ENCODE measurements at places on chromosomes 2 and 18.

GRCh38 chr2:19256121-19256601, 102.3 kb downstream of the OSR1 start:
- DNase-seq: no peak

GRCh38 chr2:233211548-233211895, 40.0 kb upstream of the ATG16L1 start:
- DNase-seq: no peak

GRCh38 chr2:105754011-105754410, 9.3 kb downstream of the NCK2 start:
- peak; percentile 36 for DNase-seq

DNA sequence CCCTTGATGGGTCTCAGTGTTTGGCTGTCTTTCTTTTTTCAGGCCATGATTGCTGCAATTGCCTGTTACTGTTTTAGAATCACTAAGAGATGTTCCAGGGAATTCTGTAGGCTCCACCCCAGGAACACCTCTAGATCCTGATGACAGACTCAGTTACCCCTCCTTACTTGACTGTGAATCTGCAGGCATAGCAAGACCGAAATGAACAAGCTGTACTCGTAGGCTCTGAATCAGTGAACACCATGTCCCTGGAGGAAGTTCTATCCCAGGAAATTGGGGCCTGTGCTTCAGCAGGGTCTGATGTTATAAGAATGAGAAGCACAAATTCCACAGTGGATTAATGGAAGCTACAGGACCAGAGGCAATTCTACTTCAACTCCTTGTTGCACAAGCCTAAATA, 148.6 kb downstream of the COPS8 start:
- no peak for DNase-seq

DNA sequence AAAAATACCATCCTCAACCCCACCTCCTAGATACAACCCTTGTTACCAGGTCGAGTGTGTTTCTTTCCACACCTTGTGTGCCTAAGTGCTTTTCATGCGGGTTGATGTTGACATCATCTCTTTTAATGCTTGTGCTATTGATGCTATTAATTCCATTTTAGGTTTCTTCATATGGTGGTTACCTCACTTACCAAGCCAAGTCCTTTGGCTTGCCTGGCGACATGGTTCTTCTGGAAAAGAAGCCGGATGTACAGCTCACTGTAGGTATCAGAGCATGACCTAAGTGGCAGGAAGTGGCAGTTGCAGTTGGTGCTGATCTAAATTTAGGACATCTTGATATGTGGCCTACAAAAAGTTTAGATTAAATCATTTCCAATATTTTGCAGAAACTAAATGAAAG, 149.9 kb upstream of the TTC39C start:
- peak; percentile 31 for DNase-seq

DNA sequence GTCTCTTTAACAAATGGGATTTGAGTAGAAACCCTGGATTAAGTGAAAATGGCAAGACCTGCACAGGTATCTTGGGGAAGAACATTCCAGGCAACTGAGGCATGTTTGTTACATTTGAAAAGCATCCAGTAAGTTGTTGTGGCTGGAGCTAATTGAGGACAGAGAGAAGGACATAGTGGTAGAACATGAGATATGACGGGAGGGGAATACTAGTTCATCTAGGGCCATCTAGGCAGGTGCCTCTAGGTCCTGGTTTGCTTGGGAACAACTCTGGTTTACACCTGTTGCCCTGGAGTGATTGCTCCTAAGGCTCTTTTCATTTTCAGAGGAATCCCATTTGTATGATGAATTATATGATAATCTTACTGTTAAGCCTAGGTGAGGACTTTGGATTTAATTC, 19.7 kb upstream of the CCDC141 start:
- no peak for DNase-seq

- no peak for DNase-seq
Measured at GRCh38 chr2:117933884-117934354, 80.0 kb downstream of the CCDC93 start.

DNA sequence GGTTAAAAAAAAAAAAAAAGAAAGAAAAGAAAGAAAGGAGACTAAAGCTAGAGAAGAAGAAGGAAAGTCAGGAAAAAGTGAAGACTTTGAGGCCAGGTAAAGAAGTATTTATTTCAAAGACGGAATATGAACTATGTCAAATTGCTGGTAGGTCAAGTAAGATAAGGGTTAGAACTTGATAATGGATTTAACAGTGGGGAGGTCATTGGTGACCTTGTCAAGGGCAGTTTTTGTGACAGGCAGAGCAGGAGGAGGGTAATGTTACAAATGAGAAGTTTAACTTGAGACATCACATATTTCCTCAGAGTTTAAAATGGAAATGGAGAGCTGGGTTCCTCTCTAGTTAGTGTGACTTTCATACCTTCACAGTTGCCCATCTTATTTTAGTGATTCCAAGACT, 9.5 kb downstream of the WDR7 start:
- no peak for DNase-seq

- DNase-seq: no peak
Measured at GRCh38 chr2:46510598-46511177, 31.3 kb downstream of the TMEM247 start.

- DNase-seq: no peak
Measured at GRCh38 chr18:47968006-47968676, 37.7 kb upstream of the SMAD2 start.

- DNase-seq: no peak
Measured at GRCh38 chr18:42906761-42907160, 208.7 kb downstream of the RIT2 start.

DNA sequence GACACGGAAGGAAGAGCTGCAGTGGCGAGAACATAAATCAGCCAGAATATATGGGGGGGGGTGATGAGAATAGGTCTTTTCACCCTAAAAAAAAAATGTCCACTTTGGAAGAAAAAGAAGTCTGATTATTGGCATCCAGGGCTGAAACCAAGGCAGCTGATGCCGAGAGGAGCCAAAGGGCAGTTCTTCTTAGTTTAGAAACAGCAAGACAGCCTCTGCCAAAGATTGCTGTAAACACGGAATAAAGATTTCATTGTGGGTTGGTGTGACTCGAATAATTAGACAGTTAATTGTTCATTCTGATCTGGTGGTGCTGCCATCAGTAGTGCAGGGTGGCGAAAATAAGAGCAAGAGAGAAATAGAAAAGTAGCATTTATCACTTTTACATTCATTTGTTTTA, 3.5 kb downstream of the CDH20 start:
- DNase-seq: no peak

DNA sequence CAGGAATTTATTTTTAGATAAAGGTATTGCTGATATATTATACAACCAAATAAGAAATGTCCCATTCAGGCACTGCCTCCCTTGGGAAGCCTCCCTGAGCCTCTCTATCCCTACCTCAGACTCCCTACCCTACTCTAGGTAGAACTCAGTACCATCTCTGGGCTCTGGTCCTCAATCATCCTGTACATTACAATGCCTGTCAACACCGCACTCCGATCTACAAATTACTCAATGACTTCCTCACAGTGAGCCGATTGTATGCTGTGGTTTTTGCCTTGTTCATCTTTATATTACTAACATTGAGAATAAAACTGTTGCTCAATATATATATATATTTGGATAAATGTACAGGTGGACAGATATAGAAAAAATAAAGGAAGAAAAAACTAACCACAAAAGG, 207.5 kb downstream of the STK39 start:
- DNase-seq: no peak

- DNase-seq: no peak
Measured at GRCh38 chr18:33440060-33441043, at the start of gene CCDC178. TSS of gene CCDC178 (minus strand) at chr18:33440721. CDS start at chr18:33412088, 28,633 bp downstream.

GRCh38 chr2:196592911-196593881, 46.3 kb upstream of the CCDC150 start:
- no peak for DNase-seq

GRCh38 chr2:215843579-215843978, 169.8 kb downstream of the MREG start:
- DNase-seq: no peak

- DNase-seq: no peak
Measured at GRCh38 chr2:55862246-55862645, 61.3 kb downstream of the EFEMP1 start.

- no peak for DNase-seq
Measured at GRCh38 chr2:182080493-182080892, 94.8 kb downstream of the PPP1R1C start.

GRCh38 chr2:67384123-67384822, 12.9 kb upstream of the ETAA1 start:
- DNase-seq: no peak

GRCh38 chr18:3498698-3499471, 48.9 kb downstream of the TGIF1 start:
- DNase-seq: peak; percentile 17

Measured in activated gamma-delta T cell treated with Interleukin-2 at 50 U/mL for 16 hours (primary cell).